ENCODE measurements at places on chromosomes 12 and 14.

DNA sequence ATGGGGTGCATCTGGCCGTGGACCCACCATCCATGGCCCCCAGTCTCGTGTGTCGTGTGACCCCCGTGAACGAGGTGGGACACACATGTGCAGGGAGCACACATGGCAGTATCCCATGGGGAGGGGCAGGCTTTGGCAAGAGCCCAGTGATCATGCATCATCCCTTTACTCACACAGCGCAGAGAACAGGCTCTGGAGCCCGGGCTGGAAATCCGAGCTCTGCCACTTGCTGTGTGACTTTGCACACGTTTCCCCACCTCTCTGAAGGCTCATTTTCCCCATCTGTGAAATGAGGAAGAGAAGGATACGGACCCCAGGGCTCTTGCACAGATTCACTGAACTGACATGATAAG, 119.9 kb downstream of the PHETA1 start:
- DNase-seq: no peak

GRCh38 chr12:39772821-39773259, 153.2 kb upstream of the ABCD2 start:
- DNase-seq: no peak

- no peak for DNase-seq
These were observed 50.1 kb downstream of the ACTN1 start for GRCh38 chr14:68928770-68929550.

DNA sequence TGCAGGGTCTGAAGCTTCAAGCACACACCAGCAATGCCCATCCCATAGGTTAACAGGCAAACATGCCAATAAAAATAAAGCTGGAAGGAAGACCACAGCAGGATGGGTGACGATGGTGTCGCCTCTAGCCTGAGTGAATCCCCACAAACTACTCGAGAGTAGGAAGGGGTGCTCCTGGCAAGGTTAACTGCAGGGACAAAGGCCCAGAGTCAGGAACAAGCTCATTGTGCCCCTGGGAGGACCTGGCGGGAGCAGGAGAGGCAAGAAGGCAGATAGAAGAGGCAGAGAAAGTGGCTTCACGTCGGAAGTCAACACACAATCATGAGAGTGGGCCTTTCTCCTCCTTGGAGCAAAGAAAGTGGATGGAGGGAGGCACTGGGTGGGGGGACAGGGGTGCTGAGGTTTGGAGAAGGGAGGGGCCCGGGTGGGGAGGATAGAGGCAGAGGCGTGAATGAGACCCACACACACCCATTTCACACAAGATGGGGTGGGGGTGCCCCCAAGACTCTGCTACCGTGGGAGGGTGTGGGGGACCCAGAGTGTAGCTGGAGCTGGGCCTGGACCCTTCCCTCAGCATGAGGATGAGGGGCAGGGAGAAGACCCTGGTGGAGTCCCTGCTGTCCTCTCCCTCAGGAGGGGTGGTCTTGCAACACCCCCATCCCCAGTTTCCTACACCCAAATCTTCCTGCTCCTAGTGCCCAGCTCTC, 43.1 kb downstream of the DIO3 start:
- no peak for DNase-seq

DNA sequence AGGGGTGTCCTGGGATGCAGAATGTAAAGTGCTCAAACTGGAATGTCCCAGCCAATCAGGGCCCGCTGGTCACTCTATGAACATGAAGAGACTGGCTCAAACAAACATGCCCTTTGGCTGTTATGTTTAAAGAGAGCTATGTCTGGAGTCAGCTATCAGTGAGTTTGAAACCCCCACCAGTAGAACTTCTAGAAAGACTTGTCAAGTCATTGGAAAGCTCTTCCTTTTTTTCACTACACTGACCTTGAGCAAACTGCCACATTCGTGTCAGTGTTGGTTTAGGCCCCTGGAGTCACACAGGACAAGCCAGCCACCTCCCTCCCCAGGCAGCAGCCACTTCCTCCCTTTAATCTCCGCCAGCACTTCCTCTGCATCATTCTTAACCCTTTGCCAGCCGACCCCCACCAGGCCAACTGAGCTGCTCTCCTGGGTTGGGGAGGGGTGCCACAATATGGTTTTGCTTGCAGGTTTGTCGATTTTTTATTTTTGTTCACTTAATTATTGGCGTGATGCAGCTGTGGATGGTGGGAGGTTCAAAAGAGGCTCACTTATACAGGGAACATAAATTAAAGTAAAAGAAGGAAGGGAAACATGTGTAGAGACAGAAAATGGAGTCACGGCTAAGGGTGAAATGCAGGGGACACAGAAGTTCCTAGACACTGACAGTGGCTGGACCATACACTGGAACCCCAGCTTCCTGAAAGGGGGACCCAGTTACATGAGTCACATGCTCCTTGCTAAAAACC, 25.3 kb downstream of the CMKLR1 start:
- no peak for DNase-seq

DNA sequence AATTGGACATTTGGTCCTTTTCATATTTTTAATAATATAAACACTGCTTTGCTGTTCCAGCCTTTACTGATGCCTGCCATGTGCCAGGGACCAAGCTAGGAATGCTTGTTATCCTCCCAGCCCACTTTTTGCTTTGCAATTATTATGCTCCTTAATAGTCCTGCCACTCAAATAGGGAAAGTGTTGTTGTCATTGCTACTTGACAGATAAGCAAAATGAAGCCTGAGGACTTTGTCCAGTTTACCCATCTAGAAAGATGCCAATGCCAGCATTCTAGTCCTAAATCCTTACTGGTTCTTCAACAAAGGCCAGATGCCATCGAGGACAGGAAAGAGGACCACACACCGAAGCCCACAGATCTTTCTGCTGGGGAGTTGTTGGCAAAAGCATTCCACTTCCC, 246.5 kb downstream of the EMP1 start:
- no peak for DNase-seq

- DNase-seq: no peak
These were observed 2.2 kb downstream of the BAZ1A start for GRCh38 chr14:34872822-34873588.

DNA sequence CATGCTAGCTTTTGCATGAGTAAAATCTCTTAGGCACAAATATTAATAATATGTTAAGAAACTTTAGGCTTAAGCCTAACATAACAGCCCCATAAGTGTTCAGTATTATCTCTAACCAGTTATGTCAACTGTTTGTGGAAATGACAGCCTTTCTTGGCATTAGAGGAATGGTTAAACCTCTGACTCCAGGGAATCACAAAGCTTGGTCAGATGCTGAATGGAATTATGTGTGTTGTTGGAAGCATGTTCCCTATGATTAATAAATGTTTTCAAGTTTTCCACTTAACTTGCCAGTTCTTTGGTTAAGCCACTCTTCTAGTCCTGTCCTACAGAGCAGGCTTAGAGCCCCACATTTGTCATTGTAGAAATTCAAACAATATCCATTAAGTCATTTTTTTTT, 17.0 kb downstream of the PSEN1 start:
- DNase-seq: no peak

- DNase-seq: no peak
These were observed 159.3 kb downstream of the SLC25A21 start for GRCh38 chr14:37013078-37013477.

DNA sequence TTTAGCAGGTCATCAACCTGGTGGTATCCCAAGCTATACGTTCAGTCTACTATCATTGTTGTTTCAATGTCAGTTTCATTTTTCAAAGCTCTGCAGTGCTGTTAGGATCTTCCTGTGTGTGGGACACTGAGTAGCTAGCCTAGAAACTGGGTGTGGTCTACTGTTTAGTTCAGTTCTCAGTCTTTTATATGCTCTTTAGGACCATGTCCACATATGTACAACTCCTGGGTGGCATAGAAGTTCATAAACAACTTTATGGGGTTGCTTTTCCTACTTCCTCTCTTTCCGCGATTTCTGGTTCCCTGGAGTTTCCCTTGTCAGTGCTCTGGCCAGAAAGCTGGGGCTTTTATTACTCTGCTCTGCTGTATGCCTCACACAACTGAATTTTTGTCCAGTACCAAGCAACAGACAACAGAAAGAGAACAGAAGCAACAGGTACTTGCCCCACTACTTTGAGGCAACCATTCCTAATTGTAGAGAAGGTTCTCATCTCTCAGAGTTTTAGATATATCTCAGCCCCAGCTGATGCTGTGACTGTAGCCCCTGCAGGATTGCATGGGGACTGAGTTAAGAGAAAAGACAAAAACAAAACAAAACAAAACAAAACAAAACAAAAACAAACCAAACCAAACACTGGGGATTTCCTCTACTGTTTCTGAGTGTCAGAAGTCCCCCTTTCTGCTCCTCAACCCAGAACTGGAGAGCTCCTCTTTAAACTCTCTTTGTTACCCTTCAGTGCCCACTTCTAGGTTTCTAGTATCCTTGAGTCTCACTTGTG, 30.3 kb downstream of the MIS18BP1 start:
- no peak for DNase-seq

GRCh38 chr12:65643595-65644386, 180.5 kb upstream of the HMGA2 start:
- no peak for DNase-seq

- no peak for DNase-seq
These were observed 39.5 kb downstream of the BEGAIN start for GRCh38 chr14:100547633-100548294.

- no peak for DNase-seq
These were observed 4.8 kb downstream of the NR4A1 start for GRCh38 chr12:52055731-52056711.

DNA sequence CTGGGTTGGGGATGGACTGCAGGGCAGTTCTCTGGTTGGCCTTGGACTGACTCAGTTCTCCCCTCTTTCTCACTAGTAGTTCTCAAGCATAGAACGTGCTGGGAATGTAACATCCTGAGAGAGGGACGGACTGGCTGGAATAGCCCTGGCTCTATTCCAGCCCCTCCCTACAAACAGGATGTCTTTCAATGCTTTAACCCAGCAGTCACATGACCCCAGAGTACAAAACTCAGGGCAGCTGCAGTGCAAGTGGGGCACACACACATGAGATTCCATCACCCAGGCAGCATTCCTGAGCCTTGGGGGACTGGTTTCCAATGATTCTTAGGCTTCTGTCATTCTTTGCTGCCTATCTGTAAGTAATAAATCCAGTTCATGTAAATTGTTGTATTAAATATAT, 1.6 kb upstream of the ACOT6 start:
- DNase-seq: no peak

- no peak for DNase-seq
These were observed 3.9 kb downstream of the SNAPC1 start for GRCh38 chr14:61766151-61766550.

DNA sequence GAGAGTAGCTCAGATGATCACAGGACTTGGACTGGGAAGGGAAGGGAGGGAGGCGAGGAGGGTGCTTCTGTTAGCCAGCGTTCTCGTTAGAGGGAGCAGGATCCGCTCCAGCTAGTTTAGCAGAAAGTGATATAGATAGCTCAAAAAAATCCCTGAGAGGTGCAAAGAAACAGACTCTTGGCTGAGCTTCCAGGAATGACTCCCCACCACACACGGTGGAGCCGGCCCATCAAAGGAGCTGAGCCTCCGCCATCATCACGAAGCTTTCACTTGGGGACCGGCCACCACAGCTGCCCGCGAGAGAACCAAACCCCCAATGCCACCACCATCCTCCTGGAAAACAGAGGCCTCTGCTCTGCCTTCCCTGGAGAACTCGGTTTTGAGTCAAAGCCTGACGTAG, 124.6 kb upstream of the BCL2L14 start:
- no peak for DNase-seq

DNA sequence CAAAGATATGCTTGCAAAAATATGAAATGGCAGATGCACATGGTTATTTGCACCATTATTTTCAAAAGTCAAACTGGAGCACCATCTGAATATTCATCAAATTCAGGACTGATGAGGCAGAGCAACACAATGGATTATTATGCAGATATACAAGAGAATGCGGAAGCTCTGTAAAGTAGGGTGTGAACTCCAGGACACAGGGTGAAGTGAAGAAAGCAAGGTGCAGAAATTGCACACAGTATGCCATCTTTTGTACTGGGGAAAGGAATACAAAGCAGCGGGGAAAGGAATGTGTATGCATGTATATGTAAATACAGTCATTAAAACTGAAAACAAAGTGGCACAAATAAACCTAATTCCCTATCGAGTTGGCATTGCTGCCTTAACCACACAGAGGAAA, 22.7 kb upstream of the CLEC4E start:
- no peak for DNase-seq
